NCI-H1417 (cell line): ENCODE measurements at places on chromosomes 5 and 9.

- DNase-seq = no peak
Observed at GRCh38 chr5:77725616-77726015, 50.5 kb downstream of the TBCA start.

DNA sequence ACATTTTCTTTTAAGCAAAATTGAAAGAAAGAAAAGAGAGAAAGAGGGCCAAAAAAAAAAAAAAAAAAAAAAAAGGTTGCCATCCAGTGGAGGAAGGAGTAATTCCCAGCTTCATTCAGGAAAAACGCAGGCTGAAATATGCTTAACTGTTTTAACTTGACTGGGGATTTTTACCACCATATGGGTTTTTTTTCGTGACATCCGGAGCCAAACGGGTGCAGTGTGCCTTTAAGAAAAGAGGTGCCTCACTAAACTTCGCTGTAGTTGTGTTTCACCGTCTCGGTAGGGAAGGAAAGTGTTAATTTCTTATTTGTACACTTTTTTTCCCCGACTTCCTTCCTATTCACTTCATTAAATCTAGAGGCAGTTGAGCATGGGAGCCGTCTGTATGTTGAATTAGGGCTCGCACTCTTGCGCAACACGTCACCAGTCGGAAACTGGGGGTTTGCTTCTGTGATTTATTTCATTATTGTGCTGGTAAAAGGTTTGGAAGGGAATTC, 143.0 kb downstream of the SMARCA2 start:
- DNase-seq = peak; percentile 44

DNA sequence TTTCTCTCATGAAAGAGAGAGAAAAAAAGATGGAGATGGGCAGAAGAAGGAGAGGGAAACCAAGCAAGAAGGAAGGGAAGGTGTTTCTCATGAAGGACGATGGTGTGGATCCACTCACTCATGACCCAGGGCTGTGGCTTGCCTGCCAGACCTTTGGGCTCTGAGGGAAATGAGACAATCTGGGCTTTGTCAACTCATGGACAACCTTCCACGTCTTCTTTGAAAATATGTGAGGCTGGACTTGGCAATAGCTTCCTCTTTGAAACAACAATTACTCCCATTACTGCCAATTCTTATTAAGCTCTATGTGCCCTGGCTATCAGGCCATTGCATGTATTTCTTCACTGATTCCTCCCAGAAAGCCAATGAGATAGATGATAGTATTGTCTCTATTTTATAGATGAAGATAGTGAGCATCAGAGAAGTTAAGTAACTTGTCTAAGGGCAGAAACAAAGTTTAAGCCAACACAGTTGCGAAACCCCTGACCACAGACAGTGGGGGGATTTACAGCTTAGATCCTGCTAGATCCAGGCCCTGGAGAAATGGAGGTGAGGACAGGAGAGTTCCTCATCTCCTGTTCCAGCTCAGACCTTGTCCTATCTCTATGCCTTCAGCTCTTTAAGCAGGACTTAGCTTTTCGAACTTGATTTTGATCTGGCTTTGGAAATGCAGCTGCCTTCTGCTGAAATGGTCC, 132.4 kb downstream of the GCNT1 start:
- no peak for DNase-seq

DNA sequence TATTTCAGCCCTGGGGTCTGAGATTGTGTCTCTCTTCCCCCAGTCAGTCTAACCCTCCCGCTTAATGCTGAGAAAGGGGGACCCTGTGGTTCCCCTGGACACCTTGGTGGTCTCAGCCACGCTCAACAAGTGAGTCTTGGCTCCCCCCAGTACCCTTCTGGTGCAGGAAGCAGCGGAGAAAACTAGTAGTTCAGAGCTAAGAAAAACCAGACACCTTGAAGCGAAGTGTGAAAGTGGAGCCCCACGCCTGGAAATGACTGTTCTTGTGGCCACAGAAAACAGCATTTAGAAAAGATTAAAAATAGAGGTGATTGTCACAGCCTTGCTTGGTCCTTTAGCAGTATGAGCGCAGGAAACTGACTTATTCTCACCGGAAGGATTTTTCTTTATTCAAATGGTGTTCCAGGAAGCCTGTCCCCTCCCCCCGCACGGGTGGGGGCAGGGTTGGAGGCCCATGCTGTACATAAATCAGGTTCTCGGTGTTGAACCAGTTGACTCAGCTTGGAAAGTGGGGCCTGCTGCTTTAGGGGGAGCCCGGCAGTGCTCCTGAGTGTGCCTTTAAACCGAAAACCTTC, 8.1 kb downstream of the ARPC5L start:
- no peak for DNase-seq

DNA sequence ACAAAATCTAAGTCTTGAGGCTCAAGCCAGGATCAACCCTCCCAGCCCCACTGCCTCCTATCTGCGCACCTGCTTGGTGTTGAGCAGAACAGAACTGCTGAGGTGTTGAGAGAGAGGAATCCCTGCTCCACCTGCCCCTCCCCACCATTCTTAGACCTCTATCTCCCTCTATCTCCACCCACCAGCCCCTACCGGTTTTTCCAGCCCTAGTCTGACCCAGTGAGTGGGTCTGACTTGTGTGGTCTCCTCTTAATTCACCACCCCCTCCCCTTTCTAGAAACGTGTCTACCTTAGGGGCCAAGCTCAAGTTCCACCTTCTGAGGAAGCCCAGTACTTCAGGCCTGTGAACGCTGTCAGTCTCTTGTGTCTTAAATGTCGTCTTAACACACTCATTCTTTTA, 93.7 kb downstream of the ARHGAP26 start:
- DNase-seq = no peak

- DNase-seq = peak; percentile 11
Observed at GRCh38 chr9:19408316-19408692, 505 bp upstream of the ACER2 start.

DNA sequence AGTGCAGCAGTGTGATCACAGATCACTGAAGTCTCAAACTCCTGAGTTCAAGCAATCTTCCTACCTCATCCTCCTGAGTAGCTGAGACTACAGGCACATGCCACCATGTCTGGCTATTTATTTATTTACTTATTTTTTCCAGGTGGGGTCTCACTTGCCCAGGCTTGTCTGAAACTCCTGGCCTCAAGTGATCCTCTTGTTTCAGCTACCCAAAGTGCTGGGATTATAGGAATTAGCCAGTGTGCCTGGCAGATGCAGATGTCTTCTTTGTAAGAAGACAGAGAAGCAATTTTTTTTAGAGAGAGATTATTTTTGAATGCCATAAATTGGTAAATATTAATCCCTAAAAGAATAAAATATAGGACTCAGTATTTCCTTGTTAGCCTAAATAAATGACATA, 54.3 kb downstream of the CHSY3 start:
- DNase-seq = no peak

GRCh38 chr5:1881098-1881572, 1.6 kb downstream of the IRX4 start:
- no peak for DNase-seq

GRCh38 chr5:97071101-97071500, 71.3 kb downstream of the LIX1 start:
- no peak for DNase-seq

DNA sequence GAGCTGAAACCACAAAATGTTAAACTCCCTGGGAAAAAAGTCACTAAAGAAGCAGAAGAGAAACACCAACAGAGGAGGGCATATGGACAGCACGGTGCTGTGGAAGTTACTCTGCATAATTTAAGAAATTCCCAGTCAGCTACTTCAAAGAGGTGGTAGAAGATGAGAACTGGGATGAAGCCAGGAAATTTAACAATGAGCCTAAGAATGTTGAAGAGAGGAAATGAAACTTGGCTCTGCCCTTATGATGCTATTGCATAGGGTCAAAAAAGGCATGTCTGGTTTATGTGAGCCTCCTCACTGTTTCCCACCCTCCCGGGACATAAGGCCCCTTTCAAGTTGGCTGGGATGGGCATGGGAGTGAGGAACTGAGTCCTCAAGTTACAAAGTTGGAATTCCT, 25.4 kb upstream of the SNX18 start:
- DNase-seq = no peak

GRCh38 chr5:142455856-142456255, 131.0 kb upstream of the SPRY4 start:
- DNase-seq = no peak

- DNase-seq = no peak
Observed at GRCh38 chr5:89064054-89064453, 181.1 kb upstream of the MEF2C start.

DNA sequence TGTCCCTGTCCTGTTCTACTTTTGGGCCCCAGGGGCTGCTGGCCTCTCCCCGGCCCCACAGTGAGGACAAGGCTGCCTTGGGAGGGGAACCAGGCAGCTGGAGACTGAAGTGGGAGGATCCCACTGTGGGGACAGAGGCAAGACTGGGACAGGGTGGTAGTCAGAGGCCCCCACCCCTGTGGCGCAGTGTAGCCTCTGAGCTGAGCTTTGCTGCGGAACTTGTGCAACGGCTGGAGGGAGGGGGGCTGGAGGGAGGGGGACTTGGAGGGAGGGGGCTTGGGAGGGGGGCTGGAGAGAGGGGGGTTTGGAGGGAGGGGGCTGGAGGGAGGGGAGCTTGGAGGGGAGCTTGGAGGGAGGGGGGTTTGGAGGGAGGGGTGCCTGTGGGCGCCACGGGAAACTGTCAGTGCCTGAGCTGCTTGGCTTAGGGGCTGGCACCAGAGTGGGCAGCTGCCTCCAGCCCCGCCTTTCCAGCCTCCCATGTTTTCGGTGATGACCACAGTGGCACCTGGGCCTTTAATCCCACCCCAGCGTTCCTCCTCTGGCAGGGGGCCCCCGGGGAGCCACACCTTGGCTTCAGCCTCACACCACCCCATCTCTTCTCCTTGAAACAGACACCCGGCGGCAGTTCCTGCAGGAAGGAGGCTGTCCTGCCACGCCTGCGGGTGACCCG, 2.3 kb upstream of the FUT7 start:
- peak; percentile 54 for DNase-seq
